ENCODE measurements at places on chromosomes 1 and 21.

DNA sequence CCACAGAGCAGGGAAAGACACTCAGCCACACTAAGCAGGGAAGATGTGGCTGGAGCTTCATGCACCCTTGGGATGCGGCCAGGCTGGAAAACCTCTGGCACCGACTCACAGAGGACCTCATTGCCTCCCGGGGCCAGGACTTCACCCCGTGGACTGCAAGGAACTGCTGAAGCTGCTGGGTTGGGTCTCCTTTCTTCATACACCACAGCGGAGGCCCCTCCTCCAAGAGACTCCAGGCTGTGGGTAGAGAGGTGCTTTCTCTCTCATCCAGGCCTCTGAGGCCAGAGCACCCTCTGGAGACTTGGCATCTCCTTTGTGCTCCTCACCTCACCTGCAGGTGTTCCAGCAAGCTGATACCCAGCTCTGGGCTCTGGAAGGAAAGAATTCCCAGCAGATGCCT is 76.0 kb upstream of the EDN2 start:
- DNase-seq, result no peak

- DNase-seq, result no peak
Observed at GRCh38 chr1:151867765-151868411, 14.4 kb upstream of the THEM5 start.

DNA sequence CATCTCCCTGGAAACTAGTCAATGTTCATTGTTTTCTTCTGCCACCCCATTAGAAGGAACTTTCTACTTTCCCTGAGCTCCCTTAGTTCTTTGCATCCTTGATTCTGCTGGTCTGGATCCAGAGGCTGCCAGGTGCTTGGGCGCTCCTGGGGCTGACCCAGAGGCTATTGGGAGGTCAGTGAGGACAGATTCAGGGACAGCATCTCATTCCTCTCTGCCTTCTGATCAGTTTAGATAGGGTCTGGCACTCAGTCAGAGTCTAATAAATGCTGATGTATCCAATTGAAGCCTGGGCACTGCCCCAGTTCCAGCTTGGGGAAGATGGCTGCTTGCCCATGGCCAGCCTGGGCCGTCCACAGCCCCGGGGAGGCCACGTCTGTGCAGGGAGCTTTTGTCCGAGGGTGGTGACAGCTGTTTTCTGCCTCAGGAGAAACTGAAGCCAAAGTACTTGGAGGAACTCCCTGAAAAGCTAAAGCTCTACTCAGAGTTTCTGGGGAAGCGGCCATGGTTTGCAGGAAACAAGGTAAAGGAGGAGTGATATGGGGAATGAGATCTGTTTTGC is 2.3 kb downstream of the GSTM1 start:
- no peak for DNase-seq

- DNase-seq, result no peak
Observed at GRCh38 chr1:224358237-224358636, 1.6 kb downstream of the CNIH4 start.

DNA sequence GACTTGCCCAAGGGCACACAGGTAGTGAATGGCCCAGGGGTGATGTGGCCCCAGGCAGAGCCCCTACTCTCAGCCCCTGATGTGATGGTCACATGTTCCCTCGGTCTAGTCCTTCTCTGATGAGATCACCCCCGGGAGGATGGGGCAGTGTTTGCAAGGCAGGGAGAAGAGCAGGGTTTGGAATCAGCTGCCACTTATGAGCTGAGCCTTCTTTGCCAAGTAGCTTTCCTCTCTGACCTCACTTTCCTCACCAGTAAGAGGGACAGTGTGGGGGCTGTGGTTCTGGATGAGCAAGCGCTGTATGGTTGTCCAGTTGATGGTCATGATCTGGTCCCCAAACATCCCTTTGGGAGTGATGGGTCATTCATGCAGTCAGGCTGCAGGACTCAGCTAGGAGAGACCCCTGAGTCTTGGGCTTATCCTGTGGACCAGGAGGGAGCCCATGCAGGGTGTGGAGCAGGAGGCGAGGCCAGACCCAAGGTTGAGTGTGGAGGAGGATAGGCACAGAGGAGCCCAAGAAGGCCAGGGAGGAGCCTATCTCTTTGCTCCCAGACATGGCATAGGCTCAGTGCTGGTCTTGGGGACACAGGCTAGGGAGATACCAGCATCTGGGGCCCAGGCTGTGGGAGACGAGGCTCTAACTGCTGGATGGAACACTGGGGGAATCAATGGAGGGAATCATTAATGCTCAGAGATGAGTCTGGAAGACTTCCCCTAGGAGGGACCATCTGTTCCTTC is 15.9 kb upstream of the PEAR1 start:
- no peak for DNase-seq

DNA sequence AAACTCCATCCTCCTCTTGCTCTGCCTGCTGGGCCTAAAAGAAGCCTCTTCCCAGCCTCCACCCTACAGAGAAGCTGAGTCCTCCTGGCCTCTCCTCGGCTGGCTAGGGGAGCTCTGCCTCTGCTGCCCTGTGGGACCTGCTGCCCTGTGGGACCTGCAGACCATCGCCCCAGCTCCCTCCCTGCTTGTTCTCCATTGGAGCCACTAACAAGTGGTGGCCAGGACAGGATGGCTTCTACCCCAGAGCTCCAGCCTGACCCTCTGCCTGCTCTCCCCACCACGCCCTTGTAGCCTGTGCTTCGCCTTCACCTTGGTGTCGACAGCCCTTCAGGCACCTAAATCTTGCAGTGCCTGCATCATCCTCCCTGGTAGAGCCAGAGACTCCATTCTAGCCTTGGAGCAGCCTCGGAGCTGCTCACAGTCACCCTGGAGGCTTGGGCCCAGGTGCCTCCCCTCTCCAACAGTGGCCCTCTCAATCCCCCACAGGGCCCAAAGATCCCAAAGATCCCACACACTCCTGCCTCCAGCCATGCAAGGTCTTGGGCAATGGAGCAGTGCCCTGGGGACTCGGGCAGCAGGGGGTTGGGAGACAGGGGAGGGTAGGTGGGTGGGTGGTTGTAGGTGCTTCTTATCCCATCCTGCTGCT is 3.0 kb downstream of the EPS8L3 start:
- no peak for DNase-seq

- no peak for DNase-seq
Observed at GRCh38 chr1:160438317-160438918, 38.1 kb downstream of the VANGL2 start.

GRCh38 chr1:244064621-244065020 is 13.5 kb downstream of the ZBTB18 start:
- DNase-seq, result no peak

DNA sequence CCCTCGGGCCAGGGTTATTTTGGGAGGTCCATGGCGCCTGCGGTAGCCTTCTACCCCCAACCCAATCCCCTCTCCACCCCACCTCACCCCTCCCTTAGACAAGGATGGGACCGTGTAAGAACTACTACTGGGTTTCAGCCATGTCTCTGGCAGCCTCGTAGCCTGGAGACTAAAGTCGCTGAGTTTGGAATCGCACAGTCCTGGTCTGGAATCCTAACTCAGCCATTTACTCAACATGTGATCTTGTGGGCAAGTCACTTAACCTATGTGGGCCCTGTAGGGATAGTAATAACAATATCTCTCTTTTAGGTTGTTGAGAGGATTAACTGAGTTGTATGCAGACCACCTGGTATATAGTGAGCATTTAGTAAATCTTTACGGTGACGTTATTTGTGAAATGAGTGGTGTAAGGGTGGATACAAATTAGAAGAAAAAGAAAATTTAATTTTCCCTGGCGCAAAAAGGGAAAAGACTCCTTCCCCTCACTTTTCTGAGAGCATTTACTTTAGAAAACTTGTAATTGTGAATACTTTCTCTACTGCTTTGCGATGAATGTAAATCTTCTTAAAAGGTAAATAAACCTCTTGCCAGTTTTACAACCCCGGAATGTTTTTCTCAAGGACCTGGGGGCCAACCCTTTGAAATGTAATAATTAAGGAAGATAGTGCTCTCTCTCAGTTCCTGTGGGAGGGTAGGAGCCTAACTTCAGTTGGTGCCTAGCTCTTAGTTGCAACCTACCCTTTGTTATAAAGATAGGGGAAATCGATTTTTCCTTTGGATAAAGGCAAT is 615 bp upstream of the MRPS15 start:
- DNase-seq, result no peak

DNA sequence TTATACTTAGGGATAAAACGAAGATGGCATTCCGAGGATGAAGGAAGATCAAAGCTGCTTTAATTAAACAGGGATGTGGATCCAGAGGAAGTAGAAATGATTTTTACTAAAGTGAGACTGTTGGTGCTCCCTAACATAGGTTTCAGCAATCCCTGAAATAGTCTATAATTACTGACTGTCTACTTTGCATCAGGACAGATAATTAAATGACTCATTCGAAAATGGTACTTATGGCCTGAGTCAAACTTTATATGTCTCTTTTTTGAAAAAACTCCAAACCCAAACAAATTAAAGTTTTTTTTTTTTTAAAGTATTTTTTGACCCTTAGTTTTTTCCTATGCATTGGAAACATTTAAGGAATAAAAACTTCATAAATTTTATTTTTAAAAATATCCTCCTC is 90.3 kb downstream of the LYST start:
- no peak for DNase-seq

DNA sequence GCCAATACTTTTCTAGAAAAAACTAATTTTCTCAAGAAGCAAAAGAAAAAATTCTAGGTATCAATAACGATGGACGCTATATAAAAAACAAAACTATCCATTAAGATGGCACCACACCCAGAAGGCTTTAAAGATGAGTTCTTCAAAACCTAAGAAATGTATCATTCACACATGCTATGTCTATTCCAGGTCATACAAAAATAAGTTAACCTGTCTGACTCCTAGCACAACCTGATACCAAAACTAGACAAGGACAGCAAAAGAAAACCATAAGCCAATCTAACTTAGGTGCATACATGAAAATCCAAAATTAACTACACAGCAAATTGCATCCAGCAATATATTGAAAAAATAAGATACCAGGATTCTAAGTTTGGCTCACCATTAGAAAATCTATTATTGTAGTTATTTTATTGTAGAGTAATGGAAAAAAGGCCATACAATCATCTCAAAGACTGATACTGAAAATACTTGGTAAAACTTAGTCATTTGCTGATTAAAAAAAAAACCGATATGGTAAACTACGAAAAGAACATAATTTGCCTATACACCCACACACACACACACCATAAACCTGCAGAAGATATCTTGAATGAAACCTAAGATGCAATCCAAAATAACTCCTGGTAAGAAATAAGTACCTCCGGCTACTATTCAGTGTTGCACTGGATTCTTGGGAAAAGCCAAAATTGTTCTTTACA is 55.0 kb downstream of the TRAF5 start:
- DNase-seq, result no peak

DNA sequence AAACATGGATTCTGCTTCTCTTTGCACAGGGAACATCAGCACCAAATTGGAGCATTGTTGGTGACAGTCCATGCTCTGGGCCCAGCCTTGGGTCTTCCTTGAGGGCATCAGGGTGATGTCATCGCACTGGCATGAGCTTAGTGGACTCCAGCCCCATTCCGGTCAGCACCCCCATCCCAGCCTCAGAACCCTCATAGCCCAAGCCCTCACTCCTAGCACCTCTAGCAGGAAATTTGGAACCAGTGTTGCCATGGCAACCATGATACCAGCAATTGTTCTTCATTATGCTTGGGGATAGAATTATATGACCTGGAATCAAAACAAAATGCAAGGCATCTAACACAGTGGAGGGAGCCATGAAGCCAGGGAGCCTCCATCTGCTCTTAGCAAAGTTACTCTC is 83.1 kb downstream of the VWA5B1 start:
- no peak for DNase-seq

DNA sequence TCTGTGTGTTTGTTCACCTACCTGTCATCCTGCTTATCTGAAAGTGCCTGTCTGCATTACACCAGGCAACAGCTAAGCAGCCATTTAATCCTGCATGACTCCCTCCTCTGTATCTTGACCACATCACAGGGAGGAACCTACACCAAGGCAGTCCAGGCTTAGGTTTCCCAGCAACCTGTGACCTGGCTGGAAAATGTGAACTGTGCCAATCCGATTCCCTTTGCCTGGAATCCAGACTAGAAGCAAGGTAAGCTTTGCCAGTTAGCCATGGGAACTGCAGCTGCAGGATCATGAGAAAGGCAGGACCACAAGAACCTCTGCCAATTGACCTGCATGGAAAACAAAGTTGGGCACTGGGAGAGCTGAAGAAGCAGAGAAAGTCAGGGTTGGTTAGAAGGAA is 6.3 kb upstream of the ATP1B1 start:
- no peak for DNase-seq

GRCh38 chr1:210407207-210407886 is 78.6 kb downstream of the HHAT start:
- DNase-seq, result peak; percentile 62
